ENCODE measurements at places on chromosomes 12 and 14.

DNA sequence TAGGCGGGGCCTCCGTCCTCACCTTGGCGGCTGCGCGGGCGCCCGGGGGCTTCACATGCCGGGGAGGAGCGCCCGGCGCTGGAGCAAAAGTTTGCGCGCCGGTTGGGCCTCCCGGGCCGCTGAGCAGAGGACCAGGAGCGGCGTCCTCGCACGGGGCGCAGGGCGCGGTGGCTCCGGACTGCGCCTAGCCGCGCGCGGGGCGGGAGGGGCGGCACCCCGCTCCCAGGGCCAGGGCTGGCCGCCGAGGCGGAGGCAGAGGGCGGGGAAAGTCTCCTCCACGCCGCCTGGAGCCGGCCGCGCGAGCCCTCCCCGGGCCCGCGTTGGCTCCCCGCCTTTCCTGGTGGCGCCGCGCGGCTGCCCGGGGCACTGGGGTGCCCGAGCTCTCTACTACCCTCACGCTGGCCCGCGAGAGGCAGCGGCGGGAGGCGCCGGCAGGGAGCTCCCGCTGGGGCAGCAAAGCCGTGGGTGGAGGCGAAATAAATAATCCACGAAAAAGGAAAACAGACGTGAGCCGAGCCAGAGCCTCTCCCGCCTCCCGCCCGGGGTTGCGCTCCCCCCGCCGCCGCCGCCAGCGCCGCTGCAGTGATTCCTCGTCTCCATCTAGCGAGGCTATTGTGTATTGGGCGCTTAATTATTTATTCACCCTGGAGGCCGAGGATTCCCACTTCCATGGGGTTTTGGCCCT lies 400 bp upstream of the PRIMA1 start:
- DNase-seq = no peak

DNA sequence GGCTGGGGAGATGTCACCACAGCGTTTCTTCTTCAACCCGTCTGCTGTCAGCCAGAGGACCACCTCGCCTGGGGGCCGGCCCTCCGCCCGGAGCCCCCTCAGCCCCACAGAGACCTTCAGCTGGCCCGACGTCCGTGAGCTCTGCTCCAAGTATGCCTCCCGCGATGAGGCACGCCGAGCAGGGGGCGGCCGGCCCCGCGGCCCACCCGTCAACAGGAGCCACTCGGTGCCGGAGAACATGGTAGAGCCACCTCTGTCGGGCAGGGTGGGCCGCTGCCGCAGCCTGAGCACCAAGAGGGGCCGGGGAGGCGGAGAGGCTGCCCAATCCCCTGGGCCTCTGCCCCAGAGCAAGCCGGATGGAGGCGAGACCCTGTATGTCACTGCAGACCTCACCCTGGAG lies 38.8 kb downstream of the PLEKHG3 start:
- DNase-seq = no peak

- DNase-seq = no peak
Measured at GRCh38 chr12:64714551-64714968, 44.6 kb downstream of the GNS start.

DNA sequence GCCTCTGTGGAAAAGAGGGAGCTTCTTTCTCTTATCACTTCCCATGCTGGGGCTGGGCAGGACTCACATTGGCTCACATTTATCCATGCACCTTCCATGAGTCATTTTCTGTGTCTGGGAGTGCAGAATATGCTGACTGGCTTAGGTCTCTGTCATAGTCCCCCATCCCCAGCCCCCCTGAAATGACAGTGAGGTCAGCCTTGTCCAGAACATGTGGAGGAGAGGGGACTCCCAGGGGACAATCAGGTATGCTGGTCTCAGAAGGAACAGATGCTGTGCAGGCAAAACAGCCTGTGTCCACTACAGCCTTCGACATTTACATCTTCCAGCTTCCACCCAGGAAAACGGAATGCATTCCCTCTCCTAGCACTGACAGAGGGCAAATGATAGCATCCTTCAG lies 35.0 kb downstream of the ADGRD1 start:
- no peak for DNase-seq

DNA sequence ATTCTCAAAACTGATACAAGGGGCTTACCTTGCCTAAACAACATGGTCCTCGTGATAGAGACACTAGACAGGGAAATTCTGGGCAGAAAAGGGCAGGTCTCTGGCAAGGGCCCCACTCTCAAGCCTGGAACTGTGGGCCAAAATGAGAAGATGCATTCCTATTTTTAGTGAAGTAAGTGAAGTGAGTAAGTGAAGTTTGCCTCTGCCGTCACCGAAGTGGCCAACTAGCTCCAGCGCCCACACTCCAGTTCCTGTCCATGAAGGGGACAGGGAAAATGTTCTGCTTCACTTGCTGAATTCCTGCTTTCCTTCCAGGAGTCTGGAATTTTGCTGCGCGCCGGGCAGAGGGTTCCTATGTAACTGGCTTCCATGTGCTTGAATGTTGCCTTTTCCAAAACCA lies 1035.6 kb upstream of the TMEM132C start:
- DNase-seq = no peak

GRCh38 chr14:89540830-89541470 lies 123.9 kb upstream of the FOXN3 start:
- no peak for DNase-seq

- DNase-seq = no peak
Measured at GRCh38 chr12:62640910-62641448, 174.4 kb downstream of the MON2 start.

DNA sequence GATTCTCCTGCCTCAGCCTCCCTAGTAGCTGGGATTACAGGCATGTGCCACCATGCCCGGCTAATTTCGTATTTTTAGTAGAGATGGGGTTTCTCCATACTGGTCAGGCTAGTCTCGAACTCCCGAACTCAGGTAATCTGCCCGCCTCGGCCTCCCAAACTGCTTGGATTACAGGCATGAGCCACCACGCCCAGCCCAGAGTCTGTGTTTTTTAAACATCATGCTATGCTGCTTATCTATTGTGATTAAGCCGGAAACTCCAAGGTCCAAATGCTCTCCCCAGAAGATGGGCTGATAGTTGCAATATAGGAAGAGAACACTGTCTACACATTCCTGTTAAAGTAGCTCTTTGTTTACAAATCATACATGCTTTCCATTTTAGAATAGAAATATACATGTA lies 30.5 kb upstream of the MAX start:
- DNase-seq = no peak

GRCh38 chr14:96135285-96135684 lies 69.4 kb upstream of the BDKRB2 start:
- DNase-seq = no peak

GRCh38 chr14:89941830-89942377 lies 12.6 kb downstream of the EFCAB11 start:
- no peak for DNase-seq

GRCh38 chr14:35044939-35045797 lies 904 bp upstream of the FAM177A1 start:
- DNase-seq = no peak

- DNase-seq = no peak
Measured at GRCh38 chr12:5485454-5485853, 53.5 kb downstream of the NTF3 start.

DNA sequence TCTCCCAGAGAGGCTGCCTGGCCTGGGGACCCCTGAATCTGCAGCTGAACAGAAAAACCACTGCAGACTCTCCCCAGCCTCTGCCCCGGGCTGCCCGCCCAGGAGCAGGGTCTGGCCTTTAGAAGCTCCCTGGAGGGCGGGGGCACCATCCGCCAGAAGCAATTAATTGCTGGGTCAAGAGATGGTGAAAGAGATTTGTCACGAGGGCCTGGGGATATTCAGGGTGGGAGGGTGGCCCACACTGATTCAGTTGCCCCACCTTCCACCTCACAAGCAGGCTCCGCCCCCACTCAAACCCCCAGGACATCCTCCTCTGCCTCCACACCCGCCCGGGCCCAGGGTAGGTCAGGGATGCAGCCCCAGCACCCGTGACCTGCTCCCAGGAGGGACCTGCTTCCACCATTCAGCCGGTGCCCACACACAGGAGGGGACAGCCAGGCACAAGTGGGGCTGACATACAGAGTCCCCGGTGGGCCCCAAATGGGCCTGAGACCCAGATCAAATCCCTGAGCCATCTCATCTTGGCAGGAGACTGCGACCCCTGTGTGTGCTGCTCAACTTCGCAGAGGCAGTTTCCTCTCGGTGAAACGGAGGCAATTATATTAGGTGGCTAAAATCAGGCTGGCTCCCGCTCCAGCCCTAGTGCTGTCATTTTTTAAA lies 23.0 kb downstream of the NCOR2 start:
- no peak for DNase-seq

Data from stimulated activated CD8-positive, alpha-beta memory T cell treated with anti-CD3 and anti-CD28 coated beads, Interleukin-4, amount 100 ng/mL, for 1 hour (primary cell).